ENCODE measurements at places on chromosomes 6 and 20. TPM values are rescaled to one million over a fixed set of nuclear protein-coding genes. Genes with fewer than 3 reads are reported as not detected.

The B4GALT5 gene
- 22.1 TPM for total RNA-seq

The BHLHE23 gene
- total RNA-seq, result not detected

The SIRPG gene
- total RNA-seq, result not detected

- DNase-seq, result no peak
Measured at GRCh38 chr6:106535012-106535411, 94.3 kb downstream of the RTN4IP1 start.

- no peak for DNase-seq
Measured at GRCh38 chr20:22577515-22578220, 6.7 kb downstream of the FOXA2 start.

- DNase-seq, result no peak
Measured at GRCh38 chr6:19536838-19537237, 300.3 kb upstream of the ID4 start.

DNA sequence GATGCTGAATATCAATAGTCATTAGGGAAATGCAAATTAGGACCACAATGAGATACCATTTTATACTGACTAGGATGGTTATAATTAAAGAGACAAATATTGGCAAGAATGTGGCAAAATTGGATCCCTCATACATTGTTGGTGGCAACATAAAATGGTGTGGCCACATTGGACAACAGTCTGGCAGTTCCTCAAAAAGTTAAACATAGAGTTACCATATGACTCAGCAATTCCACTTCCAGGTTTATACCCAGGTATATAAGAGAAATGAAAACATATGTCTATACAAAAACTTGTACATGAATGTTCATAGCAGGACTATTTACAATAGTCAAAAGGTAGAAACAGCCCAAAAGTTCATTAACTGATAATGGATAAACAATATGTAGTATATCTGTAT, 2.0 kb upstream of the CRIP3 start:
- DNase-seq, result no peak

DNA sequence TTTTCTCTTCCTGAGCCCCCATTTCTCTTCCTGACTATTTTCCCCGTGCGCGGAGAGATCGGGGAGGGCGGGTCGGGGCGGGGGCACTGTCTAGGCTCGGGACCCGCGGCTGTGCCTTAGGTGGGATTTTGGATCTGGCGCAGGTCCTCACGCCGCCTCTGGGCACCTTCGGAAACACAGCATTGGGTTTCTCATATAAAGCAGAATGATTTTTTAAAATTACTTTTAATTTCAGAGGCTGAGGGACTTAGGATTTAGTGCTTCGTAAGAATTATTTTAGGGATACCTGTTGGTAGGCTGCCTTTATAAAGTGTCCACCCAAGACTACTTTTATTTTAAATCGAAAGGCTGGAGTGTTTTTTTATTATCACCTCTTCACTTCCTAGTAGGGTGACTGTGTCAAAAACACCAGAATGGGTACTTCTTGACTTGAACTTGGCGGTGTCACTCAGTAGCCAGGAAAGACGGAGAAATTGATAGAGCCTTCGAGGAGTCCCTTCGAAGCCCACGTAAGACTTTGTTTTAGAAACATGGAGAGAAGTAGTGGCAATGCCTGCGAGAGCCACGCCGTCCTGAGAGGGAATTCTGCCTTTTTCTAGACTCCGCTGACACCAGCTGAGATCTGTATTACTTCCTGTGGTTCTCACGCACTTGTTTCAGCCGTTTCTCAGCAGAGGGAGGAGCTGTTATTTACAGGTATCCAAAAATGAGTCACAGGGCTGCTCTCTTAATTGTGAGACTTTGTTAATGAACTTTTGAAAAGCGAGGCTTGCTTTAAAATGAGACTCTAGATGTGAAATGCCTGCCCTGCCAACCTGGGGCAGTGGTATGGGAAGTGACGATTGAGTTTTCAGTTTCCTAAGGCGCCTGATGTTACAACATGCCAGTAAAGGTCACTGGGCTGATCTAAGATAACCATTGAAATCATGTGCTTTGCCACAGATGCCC, 667 bp downstream of the STX11 start:
- no peak for DNase-seq
